ENCODE measurements at places on chromosomes 13 and 19.
A peak's percentile ranks its signal among the peaks of the same experiment; 100 is the strongest.

- DNase-seq, result no peak
Observed at GRCh38 chr13:49053215-49053614, 77.5 kb downstream of the FNDC3A start.

DNA sequence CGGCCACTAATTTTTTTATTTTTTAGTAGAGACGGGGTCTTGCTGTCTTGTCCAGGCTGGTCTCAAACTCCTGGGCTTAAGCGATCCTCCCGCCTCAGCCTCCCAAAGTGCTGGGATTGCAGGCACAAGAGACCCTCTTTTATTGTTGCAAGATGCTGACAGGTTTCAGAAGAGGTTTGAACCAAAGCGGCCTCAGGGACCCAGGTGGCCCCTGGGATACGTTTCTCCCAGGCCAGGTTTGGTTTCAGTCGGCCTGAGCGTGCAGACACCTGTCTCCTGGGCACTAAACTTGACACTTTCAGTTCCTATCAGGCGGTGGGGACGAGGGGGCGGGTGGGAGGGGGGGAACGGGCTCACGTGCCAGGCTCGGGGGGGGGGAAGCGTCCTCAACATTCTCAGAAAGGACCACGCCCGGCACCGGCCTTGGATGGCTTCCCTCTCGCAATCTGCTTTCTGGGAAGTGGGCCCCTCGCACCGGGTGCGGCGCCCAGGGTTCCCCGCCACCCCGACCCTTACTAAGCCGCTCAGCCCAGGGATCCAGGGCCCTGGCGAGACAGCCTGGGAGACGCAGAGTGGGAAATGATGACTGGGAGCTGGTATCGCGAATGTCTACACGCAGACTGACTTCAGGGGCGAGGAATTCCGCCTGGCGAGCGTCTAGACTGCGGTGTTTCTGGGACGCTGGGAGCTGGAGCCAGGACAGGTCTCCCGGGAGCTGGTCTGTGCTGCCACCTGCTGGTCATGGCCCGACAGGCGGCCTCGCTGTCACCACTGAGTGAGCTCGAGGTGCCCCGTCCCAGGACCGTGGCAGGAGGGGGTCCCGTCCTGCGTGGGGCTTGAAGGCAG, 91.6 kb downstream of the GNG7 start:
- peak; percentile 68 for DNase-seq

DNA sequence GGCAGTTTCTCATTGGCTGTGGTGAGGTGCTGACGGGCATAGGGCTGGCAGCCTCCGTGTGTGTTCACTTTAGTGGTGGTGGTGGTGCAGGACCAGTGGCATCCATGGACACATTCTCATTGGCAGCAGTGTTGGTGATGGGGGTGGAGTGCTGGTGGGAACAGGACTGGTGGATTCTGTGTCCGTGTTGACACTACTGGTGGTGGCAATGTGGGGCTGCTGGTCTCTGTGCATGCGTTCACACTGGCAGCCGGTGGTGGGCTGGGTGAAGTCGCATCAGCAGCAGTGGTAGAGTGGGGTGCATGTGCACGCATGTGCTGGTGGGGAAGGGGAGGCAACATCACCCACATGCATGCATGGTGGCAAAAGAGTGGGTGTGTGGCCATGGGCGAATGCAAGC, 1471.4 kb upstream of the PCDH20 start:
- DNase-seq, result no peak

DNA sequence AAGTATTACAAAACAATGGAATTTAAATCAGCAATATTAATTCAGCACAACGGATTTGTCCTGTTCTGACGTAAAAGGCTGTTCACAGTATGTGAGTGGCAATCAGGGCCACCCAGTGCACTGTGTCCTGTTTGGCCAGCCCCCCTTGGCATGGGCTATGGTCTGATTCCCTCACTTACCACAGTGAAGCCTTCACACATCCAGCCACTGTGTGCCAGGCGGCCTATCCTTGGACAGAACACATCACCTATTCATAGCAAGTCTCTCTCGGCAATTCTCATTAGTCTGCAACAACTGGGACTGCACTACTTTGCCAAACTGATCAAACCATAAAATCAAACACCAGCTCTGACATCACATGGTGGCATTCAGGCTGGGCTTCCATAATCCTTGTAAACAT, 221.5 kb upstream of the TSHZ3 start:
- DNase-seq, result no peak
